ENCODE measurements at places on chromosomes 16 and 17.

DNA sequence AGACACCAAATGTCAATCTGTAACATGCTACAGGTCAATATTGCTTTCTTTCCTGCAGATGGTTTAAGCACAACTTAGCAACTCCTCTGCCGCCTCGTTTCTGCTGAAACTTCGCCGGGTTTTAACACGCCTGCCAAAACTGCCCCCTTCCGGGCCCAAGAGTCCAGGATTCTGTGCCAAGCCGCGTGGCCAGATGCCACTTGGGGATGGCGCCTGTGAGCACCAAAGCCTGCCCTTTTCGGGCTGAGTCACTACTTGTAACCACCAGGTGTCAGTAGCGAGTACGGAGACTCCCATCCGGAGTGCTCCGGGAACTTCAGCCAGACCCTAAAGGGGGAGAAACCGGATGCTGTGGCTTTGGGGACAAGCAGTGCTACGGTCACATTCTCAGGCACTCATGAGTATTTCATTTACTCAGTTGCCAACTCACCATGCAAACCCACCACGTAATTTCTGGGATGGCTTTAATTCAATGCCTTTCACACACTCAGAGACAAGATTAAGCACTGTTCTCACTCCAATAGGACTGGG, 7.8 kb downstream of the PMP22 start:
- DNase-seq = peak; percentile 55

- no peak for DNase-seq
Measured at GRCh38 chr16:66469947-66470546, 43.0 kb downstream of the BEAN1 start.

GRCh38 chr16:83473926-83474650, 333.7 kb upstream of the HSBP1 start:
- no peak for DNase-seq

GRCh38 chr16:48555155-48555554, 54.8 kb downstream of the N4BP1 start:
- DNase-seq = no peak

GRCh38 chr16:53955221-53955875, 251.4 kb downstream of the FTO start:
- no peak for DNase-seq

DNA sequence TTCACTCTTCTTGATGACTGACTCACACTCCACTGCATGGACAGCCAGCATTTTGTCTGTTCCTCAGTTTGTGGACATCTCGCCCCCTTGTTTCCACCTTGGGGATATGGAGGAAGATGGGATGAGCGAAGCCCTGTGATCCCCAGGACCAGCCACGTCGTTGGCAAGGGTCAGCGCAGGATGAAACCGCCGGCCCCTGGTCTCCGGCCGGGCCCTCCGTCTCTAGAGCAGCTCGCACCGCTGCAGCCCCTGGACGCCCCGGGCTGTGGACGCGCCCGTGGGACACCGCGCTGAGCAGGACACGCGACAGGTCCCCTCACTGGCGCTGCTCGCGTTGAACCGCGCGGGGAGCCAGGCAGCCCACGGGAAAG, 604 bp upstream of the ZC3H18 start:
- no peak for DNase-seq

DNA sequence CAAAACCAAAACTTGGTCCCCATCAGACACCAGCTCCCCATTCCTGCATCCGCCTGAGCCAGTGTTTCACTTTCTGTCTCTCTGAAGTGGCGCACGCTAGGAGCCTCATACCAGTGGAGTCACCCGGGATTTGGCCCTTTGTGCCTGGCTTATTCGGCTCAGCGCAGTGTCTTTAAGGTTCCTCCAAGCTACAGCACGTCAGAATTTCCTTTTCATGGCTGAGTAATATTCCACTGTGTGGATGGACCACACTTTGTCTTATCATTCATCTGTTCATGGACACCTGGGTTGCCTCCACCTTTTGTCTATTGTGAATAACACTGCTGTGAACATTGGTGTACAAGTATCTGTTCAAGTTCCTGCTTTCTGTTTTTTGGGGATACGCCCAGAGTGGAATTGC, 45.2 kb upstream of the CHMP6 start:
- DNase-seq = no peak

- no peak for DNase-seq
Measured at GRCh38 chr16:27579087-27579980, 29.4 kb downstream of the KATNIP start.

GRCh38 chr16:50136399-50136798, 16.7 kb upstream of the TENT4B start:
- no peak for DNase-seq

DNA sequence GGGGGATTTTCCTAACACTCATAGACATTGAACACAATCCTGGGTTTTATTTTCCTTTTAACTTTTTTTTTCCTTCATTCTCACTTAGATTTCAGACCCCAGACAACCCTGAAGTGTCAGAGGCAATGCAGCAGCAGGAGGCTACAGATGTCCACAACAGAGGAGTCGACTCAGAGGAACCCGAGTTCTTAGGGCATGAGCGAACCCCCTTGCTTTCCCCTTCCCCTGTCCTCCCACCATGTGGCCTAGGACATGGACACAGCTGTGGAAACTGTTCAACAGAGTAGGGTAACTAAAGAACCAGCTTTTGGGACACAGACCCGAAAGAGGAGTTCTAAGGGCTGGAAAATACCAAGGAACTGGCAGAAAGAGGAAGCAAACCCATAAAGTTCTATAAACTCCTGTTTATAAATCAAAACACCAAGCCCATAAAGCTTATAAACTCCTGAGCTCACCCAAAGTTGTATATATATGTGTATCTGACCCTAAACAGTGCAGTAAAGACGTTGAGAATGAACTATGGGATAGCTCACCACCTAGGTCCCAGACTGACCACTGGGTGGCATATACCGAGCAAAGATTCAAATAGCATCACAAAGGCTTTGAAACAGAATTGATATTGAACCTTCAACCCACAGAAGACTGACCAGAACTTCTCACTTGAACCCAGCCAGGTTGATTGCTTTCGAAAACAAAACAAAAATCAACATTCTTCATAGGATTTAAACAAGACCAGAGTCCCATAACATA, 33.9 kb downstream of the CMTM4 start:
- DNase-seq = no peak

GRCh38 chr17:41307647-41308046, 1.5 kb downstream of the KRTAP16-1 start:
- DNase-seq = no peak

DNA sequence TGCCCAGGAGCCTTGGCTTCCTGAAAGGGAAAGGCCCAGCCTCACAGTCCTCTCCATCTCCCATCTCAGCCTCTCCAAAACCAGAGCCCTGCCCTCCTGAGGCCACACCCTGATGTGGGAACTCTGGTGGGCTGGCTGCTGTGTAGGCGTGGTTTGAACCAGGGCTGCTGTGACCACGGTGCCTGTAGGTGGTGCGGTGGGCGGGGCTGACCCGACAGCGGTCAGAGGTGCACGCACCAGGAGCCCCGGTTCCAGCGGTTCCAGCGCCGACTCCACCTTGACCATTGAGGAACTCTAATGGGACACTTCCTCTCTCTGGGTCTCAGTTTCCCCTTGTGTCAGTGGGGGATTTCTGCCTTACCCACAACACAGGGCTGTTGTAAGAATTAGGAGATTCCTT, 2.4 kb downstream of the RAP1GAP2 start:
- DNase-seq = no peak

DNA sequence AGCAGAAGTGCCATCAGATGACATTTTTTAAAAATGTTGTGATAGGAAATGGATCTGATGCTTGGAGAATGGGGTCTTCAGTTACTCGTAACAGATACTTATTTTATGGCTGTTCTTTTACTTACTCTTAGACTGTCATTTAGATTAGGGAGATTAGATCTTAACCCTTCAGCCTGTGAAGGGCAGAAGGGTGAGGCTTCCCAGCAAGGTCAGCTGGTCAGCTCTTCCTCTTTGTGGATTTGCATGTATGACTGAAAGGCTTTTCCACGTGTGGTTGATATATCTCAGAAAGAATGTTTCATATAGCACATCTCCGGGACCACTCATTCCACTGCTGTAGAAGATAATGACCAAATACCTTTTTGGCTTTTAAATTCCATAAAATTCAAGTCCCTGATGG, 27.4 kb downstream of the GRB7 start:
- DNase-seq = no peak

DNA sequence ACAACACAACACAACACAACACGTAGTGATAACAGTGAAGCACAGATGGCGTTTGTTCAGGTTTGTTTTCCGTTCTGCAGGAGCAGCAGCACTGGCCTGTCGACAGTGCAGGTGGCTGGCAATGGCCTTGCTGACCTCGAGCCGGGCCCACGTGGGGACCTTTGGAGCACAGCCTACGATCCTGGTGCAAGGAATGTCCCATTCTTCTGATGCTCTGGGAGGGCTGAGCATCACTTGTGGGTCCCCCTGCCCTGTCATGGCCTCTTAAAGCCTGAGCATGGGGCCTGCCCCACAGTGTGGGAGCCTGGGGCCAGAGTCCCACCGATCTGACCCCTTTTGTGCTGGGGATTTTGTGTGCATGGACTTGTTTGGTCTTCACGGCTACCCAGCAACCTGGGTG, 6.8 kb downstream of the MAP2K3 start:
- DNase-seq = no peak

GRCh38 chr17:64200080-64201032, 62.7 kb downstream of the TEX2 start:
- DNase-seq = no peak

DNA sequence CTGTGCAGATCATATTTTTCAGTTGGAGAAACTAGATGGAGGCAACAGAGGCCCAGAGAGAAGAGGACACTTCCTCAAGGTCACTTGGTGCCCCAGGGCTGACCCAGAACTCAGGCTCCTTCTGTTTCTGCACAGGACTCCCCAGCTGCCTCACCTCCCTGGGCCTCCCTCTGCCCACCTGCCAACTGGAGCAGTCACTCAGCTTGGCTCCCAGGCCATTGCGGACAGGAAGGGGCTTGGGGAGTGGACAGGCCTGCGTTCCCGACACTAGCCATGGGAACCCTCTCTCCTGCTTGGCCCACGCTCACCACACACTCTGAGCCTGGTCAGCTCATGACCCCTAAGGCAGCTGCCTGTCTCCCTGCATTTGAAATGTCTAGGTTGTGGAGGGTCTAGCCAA, 78.1 kb upstream of the BRD7 start:
- no peak for DNase-seq

DNA sequence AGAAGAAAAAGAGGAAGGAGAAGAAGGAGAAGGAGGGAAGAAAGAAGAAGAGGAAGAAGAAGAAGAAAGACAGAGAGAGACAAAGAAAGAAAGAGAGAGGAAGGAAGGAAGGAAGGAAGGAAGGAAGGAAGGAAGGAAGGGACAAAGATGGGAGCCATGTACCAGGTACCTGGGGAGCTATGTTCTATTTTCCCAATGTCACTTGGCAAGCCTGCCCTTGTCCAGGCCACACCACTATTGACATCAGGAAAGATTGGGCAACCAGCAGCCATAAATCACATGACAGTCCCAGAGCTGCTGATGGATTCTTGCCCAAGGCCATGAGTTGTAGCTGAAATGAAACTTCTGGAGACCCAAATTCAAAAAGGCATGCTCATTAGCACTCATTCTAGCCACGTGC, 2.7 kb upstream of the CES1 start:
- no peak for DNase-seq

DNA sequence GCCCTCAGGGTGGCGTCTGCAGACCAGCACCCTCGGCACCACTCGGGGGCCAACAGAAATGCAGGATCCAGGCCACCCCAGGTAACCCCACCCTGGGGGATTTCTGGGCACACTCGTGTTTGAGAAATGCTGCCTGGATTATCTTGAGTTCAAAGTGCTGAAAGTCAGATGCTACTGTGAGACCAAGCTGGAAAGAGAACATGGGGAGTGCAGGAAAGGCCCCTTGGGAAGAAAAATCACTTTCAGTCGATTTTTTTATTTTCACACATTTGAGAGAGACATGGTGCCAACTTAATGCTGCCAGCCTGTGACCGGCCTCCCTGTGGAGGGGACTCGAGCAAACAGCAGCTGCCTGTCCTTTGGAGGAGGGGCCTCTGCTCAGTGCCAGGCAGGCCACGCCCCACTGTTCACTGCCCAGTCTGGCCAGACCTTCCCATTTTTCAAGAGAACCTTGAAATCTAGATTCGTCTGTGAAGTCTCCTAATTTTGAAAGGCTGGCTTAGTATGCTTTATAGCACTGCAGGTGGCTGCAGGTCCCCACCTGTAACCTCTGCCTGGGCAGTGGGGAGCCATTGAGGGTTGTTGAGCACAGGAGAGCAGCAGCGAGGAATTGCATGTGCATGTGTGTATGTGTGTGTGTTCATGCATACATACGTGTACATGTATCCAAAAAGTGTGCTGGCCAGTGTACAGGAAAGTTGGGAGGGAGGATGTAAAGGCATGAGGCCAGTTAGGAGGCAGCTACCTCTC, 70.7 kb upstream of the PLCG2 start:
- no peak for DNase-seq

GRCh38 chr16:995087-995486, 13.5 kb downstream of the SOX8 start:
- no peak for DNase-seq

GRCh38 chr16:52165961-52166360, 381.0 kb downstream of the TOX3 start:
- no peak for DNase-seq

DNA sequence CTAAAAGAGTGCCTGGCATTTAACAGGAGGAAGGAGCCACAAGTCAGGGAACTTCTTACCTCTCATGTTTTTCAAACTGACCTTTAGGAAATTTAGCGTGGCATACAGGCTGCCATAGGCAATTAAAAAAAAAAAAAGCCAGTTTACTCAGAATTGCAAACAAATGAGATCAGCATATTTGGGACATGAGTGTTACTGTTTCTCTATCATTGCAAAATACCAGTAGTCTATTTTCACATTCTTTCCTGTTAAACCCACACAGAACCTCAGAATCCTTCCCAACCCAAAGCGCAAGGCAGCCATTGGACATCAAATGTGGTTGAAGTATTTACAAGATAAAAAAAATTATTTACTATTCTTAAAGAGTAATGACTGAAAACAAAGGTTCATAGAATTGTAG, 366.4 kb upstream of the DYNLRB2 start:
- no peak for DNase-seq

DNA sequence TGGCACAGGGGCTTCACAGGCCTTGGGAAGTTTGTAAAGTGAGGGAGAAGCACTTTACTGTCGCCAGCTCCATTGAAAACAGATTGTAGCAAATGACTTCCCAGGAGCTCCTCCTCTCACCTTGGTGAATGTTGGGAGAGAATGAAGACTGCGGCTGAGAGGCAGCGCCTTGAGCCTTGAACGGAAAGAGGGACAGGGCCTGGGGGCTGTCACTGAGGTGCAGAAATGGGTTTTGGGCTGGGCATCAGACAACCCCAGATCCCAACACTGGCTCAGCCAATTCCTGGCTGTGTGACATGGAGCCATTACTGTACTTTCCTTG, 603 bp upstream of the MRTFB start:
- no peak for DNase-seq

- DNase-seq = no peak
Measured at GRCh38 chr17:13114601-13115031, 96.8 kb upstream of the ELAC2 start.

GRCh38 chr17:78753316-78754250, 28.5 kb downstream of the CYTH1 start:
- DNase-seq = peak; percentile 55

GRCh38 chr17:80791758-80792284, 199.8 kb upstream of the CHMP6 start:
- peak; percentile 58 for DNase-seq

- DNase-seq = no peak
Measured at GRCh38 chr17:15659663-15660062, 24.4 kb downstream of the TRIM16 start.

- no peak for DNase-seq
Measured at GRCh38 chr17:69050999-69051775, 9.5 kb downstream of the ABCA9 start.
